ENCODE measurements at places on chromosomes 16 and 17. TPM values are rescaled to one million over a fixed set of nuclear protein-coding genes. Genes with fewer than 3 reads are reported as not detected.

PRKAR1A gene
- 308 TPM for total RNA-seq

MGAT5B gene
- 0.40 TPM for total RNA-seq

GRCh38 chr17:73365906-73366623, 54.3 kb upstream of the CDC42EP4 start:
- peak; percentile 81 for DNase-seq

DNA sequence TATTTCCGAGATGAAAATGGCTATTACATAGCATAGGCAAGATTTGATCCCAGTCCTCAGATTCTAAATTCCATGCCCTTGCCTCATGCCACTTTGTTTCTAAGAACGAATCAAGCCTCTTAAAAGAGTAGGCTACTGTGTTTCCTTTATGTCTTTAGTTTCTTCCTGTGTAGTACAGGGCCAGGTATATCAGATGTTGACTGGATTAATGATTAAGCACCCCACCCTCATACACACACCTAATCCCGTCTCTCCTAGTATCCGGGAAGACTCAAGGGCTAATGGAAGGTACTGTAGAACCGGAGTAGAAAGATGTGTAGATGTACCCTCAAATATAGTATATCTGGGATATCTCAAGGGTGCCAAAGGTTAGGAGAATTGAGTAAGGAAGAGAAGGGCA, 6.7 kb downstream of the TOM1L1 start:
- no peak for DNase-seq

DNA sequence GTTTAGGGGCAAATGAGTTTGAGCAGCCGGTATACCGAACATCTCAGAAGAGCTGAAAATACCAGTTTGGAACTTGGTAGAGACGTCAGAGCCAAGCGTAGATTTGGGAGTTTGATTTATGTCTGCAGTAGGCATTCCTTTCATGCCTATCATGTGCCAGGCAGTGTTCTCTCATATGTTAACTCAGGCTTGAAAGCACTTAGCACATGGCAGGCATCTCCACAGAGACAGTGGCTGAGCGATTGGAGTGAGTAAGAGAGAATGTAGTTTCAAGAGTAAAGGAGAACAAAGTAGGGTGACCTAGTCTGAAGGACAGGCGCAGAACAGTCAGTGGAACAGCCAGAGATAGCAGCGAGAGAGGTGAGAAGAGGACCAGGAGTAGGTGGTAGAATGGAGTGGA, 207.0 kb downstream of the FTO start:
- DNase-seq: no peak

- peak; percentile 90 for DNase-seq
These were observed 14.0 kb downstream of the CCR7 start for GRCh38 chr17:40551091-40551878.

- no peak for DNase-seq
These were observed 32.1 kb downstream of the IST1 start for GRCh38 chr16:71927383-71927782.

GRCh38 chr16:10016752-10017151, 165.5 kb downstream of the GRIN2A start:
- DNase-seq: no peak

DNA sequence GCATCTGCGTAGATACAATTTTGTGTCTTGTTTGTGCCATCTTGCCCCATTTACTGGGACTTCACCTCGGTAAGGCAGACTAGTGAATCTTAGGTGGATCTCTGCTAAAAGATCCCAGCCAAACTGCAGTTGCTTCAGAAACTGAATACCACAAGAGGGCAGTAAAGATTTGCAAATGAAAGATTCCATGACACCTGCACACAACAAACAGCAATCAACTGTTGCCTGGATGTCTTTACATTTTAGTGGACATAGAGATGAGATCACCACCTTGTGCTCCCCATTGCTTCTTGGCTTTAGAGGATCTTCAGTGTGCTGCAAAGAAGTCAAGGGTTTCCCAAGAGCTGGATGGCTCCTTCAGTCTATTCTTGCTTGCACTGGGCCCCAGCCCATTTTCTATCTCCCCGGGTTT, 119.2 kb upstream of the CACNG5 start:
- DNase-seq: no peak

GRCh38 chr17:69525920-69526841, 111.7 kb downstream of the MAP2K6 start:
- no peak for DNase-seq

DNA sequence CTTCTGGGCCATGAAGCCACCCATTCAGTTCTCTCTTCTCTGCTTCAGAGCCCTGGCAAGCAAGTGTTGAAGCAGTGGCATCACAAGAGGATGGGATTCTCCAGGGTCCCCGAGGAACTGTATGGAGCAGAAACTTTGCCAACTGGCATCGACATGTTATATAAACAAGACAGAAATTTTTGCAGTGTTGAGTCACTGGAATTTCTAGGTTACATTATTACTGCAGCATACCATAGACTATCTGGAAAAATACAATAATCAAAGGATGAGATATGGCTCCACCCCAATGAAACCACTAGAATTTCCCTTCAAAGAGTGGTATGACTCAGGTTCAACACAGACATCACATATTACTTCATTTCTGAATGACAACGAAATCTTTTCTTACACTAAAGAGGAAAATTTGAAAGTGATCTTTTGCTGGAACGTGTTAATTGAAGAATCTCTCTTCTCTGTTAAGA, 343.0 kb upstream of the DYNLRB2 start:
- no peak for DNase-seq

Data from osteocyte (in vitro differentiated cells).